Smooth muscle cell of the umbilical artery (primary cell): ENCODE measurements at places on chromosomes 6 and 20. TPM values are rescaled to one million over a fixed set of nuclear protein-coding genes. Genes with fewer than 3 reads are reported as not detected.

Gene SLC2A10
- 56.7 and 64.5 TPM in 2 replicates for total RNA-seq

Gene RHAG
- not detected in 2 replicates for total RNA-seq

Gene OGFRL1
- 65.9 and 140 TPM in 2 replicates for total RNA-seq

Gene GHRH
- not detected in 2 replicates for total RNA-seq

Gene TNFRSF6B
- total RNA-seq = 16.3 and 95.5 TPM in 2 replicates

Gene SNX21
- total RNA-seq = 33.3 and 34.7 TPM in 2 replicates

Gene ZBTB24
- total RNA-seq = 10.2 and 11.6 TPM in 2 replicates

Gene PKIG
- total RNA-seq = 19.1 and 24.6 TPM in 2 replicates

Gene NRN1
- total RNA-seq = 0.30 and 1.6 TPM in 2 replicates

Gene ESR1
- under 0.01 and 0.05 TPM in 2 replicates for total RNA-seq

Gene PPIL1
- 31.6 and 43.4 TPM in 2 replicates for total RNA-seq

Gene VSTM2L
- total RNA-seq = 1.4 and 1.8 TPM in 2 replicates

Gene TMEM244
- not detected in 2 replicates for total RNA-seq

Gene KIF13A
- 43.1 and 61.7 TPM in 2 replicates for total RNA-seq

Gene LINC00237
- not detected in 2 replicates for total RNA-seq

Gene ZNF322
- total RNA-seq = 14.9 and 19.9 TPM in 2 replicates

Gene NAPB
- total RNA-seq = 14.0 and 14.5 TPM in 2 replicates

Gene SLC22A1
- 0.89 and 1.4 TPM in 2 replicates for total RNA-seq

Gene HLA-DQA1
- total RNA-seq = not detected in 2 replicates

Gene TAGAP
- total RNA-seq = not detected in 2 replicates

Gene PAK5
- total RNA-seq = not detected in 2 replicates

Gene GRIK2
- total RNA-seq = 9.6 and 10.4 TPM in 2 replicates

Gene RAET1L
- total RNA-seq = not detected in 2 replicates

Gene VIP
- not detected in 2 replicates for total RNA-seq

Gene PTK6
- total RNA-seq = 0.18 TPM in 1 of 2 replicates, not detected in the other

Gene PTCRA
- not detected in 2 replicates for total RNA-seq

Gene PI16
- total RNA-seq = 0.23 and 0.59 TPM in 2 replicates

Gene IL17F
- total RNA-seq = not detected in 2 replicates

Gene BICRAL
- total RNA-seq = 3.9 and 5.1 TPM in 2 replicates

Gene TTK
- 3.6 and 14.6 TPM in 2 replicates for total RNA-seq

Gene DEFB124
- total RNA-seq = not detected in 2 replicates

Gene RAB23
- 57.7 and 59.1 TPM in 2 replicates for total RNA-seq

Gene CALHM4
- total RNA-seq = not detected in 2 replicates

Gene PPIL6
- 2.9 and 4.5 TPM in 2 replicates for total RNA-seq

Gene GRM4
- total RNA-seq = 0.23 and 0.30 TPM in 2 replicates

Gene SIRPB1
- total RNA-seq = 0.42 and 2.1 TPM in 2 replicates
